ENCODE measurements at places on chromosomes 5 and 9.

DNA sequence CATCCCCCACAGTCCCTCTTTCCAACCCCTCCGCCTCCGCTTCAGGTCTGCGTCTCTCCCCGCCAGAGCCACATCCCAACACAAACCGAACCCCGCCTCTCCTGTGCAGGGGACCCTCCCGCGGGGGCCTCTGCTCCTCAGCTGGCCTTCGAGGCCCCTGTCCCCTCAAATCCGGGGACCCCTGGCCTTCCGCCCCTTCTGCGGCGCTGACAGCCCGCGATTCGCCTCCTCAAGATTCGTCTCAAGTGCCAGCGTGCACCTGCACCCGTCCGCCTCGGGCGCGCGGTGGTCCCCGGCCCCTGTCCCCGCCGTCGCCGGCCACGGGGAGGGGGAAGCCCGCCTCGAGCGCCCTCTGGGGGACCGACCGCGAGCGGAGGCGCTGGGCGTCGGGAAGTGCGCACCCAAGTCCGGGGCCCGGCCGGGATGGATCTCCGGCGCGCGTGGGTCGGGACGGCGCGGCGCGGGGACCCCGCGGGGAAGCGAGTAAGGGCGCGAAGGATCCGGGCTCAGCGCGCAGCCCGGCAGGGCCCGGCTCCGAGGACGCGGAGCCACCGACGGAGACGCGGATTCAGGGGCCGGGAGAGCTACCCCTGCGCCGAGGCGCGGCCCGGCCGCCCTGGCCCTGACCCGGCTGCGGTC lies 623 bp downstream of the FLT4 start:
- no peak for DNase-seq

DNA sequence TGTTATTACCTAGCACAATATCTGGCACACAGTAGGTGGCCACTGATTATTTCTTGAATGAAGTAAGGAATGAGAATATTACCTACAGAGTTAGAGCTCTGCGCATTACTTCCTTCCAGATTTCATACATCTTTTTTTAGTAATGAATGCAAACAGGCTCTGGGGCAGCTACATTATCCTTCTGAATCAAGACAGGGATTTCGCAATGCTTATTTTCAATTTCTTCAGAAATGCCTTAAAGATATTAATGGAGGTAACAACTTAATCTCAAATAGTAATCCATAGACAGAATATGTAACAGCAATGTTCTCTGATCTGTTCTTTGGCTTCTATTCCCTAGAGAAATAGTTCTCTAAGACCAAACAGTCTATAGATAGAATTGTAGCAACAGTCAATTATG lies 32.6 kb downstream of the CDKN2A start:
- DNase-seq = no peak

DNA sequence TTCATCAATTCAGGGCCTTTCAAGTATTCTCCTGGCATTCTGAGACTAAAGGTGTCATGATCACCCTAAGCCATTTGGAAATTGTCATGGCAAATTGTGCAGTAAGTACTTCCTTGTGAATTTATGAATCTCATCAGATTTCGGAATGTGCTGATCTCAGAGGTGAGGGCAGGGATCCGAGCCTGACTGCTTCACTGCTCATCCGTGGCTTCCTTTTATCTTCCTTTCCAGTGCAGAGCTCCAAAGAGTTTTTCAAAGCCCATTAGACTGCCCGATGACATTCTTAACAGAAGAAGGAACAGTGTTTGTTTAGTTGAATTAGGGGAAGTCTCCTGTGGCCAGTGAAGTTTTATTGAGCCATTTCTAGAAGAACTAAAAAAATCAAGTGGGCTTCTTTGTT lies 182.8 kb upstream of the GDNF start:
- DNase-seq = no peak

GRCh38 chr9:134135343-134136117 lies at the start of gene WDR5:
WDR5 (plus strand) TSS chr9:134136082; CDS start chr9:134139878, 3,796 bp downstream.
- peak; percentile 77 for DNase-seq

DNA sequence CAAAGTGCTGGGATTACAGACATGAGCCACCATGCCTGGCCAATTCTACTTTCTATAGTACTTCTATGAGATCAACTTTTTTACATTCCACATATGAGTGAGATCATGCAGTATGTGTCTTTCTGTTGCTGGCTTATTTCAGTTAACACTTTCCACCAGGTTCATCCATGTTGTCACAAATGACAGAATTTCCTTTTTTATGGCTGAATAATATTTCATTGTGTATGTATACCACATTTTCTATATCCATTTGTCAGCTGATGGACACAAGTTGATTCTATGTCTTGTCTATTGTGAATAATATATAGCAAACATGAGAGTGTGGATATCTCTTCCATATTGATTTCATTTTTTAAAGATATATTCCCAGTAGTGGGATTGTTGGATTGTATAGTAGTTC lies 17.2 kb downstream of the NLN start:
- no peak for DNase-seq

- no peak for DNase-seq
Measured at GRCh38 chr5:64509828-64510227, 4.0 kb downstream of the RGS7BP start.

- no peak for DNase-seq
Measured at GRCh38 chr5:96963267-96963666, 27.4 kb downstream of the LNPEP start.

- DNase-seq = no peak
Measured at GRCh38 chr9:69190863-69191181, 16.7 kb downstream of the TJP2 start.

DNA sequence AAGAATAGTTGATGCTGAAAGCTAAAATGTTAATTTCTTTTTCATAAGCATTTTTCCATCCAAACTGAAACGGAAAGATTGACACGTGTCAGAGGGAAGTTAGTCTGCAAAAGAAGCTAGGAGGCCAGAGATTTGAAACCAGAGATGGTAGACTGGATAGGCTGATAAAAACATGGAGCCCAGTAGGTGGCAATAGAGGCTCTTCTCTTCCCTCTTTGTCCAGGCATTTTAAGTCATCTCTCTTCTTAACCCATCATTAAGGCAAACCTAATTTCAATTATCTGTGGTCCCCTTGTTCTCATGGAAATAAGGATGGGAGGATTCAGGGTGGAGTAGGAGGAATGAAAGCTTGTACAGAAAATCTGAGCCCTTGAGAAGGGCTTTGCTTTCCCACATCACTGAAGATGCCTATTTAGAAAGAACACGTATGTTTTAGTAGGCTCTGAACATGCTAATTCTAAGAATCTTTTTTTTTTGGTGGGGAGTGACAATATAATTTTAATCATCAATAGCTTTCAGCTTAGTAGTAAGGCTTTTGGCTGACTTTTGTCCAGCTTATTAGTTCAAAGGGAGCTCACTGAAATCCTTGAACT lies 66.6 kb downstream of the ZNF474 start:
- DNase-seq = peak; percentile 87

DNA sequence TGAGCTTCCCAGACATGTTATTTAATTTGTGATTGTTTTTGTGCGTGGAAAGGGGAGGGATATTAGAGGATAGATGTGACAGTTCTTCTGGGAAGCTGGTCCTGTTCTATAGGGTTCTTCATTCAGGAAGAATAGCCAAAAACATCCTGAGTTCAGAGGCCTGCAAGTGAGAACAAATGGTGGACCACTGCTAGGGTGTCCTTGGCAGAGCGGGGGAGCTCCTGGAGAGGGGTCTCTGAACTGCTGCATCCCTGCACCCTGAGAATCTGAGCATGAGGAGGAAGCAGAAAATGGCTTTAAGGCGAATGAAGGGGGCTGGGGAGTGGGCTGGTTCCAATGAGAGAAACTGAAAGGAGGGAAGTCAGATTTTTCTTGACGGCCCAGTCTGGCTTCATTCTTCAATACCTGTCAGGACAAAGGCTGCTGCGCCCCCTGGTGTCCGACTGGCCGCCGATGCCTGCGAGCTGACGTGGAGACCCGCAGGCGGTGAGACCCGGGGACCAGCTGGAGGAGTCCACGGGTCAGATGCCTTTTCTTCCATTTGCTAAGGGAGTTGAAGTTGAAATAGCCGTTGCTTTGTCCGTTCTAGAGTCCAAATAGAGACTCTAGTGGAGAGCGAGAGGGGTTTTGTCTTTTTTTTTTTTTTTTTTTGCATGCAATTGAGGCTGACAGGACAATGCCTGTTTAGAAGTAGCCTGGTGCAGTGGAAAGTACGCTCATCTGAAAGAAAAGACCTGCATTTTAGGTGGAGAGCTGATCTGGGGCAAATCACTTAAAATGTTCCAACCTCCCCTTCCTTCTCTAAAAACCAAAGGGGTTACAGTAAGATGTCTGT lies 39.5 kb upstream of the NFIB start:
- DNase-seq = peak; percentile 91

GRCh38 chr9:135833864-135834263 lies 73.5 kb downstream of the CAMSAP1 start:
- DNase-seq = no peak

DNA sequence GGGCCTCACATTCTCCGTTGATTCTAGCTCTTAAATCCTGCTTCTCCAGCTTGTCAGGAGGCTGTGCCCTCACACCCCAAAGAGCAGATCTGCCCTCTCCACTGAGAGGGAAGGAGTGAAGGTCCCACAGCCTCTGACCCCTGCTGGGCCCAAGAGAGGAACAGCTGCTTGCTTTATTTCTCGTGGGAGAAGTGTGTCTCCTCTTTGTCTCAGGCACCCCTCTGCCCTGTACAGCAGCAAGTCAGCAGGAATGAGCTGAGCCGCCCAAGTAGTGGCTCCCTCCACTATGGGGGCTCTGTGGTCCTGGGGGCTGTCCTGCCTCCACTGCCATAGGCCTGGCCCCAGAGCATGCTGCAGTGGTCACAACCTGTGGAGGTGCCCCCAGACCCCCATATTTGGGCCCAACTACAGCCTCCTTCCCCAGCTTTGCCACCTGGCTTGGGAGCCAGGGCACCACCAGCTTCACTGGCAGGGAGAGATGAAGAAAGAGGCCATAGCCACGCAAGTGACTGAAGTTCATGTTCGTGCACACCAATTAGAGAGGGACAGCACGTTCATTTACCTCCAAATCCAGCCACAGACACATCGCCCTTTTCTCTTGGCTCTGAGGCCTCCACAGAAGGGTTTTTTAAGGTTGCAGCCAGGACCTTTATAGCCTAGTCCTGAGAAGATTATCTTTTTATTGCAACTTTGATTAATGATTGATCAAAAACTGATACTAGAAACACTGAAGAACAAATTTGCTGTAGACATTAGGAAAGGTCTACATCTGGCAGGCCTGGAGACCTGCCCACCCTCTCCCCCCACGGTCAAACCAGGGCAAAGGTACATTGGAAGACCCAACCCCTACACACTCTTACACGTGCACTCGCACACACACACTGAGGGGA lies 27.5 kb downstream of the IRF1 start:
- no peak for DNase-seq

- no peak for DNase-seq
Measured at GRCh38 chr5:607541-608428, 4.4 kb upstream of the CEP72 start.

GRCh38 chr9:105132606-105133005 lies 111.8 kb upstream of the SLC44A1 start:
- DNase-seq = no peak

- DNase-seq = no peak
Measured at GRCh38 chr9:14021871-14022525, 291.9 kb downstream of the NFIB start.

GRCh38 chr9:111154081-111154562 lies 115.9 kb upstream of the LPAR1 start:
- no peak for DNase-seq

DNA sequence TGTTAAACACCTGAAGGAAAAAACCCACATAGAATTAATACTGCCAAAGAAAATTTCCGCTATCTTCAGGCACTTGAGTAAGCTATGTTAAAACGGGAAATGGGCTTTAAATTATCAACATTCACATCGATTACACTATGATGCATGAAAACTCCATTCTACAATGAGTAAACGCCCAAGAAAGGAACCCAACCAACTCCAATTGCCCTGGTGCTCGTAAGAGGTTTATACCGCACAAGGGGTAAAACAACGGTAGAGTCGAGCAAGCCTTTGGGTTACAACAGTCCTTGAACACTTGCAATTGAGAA lies 1.0 kb downstream of the AGTPBP1 start:
- DNase-seq = no peak

- DNase-seq = no peak
Measured at GRCh38 chr5:14249258-14250082, 106.3 kb downstream of the TRIO start.

DNA sequence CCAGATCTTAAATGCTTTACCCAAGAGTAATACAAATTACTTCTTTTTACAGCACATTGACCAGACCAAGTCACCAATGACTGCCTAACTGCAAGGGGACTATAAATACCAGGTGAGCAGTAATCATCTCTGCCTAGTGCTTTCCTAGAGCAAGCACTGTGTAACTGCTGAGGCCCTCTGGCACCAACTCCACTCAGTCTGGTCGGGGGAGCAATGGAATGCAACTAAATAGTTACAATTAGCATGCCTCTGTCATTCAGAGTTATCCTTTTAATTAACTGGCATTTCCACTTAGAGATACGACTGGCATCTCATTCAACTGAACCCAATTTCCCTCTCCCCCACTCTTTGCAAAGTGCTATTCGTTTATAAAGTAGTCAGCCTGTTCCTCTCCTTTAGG lies 1309.1 kb upstream of the DMAC1 start:
- DNase-seq = no peak

GRCh38 chr5:96144289-96144688 lies 182.6 kb upstream of the ELL2 start:
- DNase-seq = no peak

DNA sequence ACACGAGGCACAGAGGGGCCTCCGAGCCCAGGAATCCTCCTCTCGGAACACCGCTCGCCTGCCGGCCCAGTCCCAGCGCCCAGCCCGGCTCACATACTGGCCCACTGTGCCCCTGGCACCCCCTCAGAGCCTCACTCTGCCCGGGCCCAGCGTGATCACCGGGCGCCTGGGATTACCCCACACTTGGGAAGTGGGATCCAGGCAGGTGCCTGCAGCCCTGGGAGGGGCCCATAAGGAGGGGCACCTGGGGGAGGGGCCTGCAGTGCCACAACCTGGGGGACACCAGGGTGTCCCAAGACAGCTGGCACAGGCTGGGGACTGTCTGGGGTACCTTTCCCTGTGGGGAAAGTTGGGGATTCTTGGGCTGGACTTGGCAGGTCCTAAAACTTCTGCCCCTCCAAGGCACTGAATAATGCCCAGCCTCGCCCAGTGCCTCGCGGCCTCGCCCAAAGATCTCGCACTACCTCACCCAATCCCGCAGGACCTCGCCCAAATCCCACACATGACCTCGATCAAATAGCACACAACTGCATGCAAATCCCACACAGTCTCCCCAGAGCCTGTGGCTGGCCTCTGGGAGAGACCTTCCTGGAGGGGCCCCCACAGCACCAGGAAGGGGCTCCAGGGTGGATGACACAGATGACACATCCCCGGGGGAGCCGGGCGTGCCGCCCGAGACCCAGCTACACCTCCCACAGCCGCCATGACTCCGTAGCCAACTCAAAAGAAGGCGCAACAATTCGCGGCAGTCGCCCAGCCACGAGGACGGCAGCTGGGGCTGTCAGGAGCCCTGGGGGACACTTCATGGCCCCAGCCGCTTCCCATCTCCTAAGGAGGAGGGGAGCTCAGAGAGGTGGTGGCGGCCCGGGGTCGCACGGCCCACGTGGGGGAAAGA lies 13.7 kb downstream of the NOTCH1 start:
- no peak for DNase-seq

DNA sequence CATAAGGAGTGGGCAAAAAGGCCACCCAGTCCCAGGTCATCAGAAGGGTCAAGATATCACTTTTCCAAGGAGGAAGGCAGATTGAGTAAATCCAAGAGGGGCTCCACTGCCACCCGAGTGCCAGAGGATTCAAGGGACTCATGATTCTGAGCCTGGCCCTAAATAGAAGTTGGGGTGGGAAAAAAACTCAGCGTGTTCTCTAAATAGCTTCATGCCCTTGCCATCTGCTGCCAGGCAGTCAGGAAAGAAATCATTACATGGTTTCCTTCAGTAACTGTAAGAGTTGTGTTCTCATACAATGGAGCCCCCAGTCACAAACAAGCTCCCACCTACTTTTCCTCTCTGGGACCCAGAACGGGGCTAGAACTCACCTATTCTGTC lies 37.2 kb downstream of the SAR1B start:
- no peak for DNase-seq
